ENCODE measurements at places on chromosomes 13 and 19.

DNA sequence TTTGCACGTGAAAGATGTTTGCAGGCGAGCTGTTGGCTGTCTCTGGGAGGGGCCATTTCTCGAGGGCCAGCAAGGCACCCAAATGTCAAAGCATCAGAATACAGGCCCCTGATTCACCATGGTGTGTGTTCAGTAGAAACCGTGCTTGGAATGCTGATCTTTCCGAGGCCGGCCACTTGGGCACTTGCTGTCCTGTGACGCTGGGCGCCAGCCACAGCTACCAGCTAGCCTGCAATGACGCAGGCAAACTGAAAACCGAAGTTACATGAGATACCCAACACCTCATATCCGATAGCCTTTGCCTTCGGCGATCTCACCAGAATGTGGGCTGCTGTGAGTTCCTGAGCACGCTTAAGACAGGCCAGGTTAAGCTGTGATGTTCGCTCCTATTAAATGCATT, 12.0 kb downstream of the THOP1 start:
- no peak for DNase-seq

DNA sequence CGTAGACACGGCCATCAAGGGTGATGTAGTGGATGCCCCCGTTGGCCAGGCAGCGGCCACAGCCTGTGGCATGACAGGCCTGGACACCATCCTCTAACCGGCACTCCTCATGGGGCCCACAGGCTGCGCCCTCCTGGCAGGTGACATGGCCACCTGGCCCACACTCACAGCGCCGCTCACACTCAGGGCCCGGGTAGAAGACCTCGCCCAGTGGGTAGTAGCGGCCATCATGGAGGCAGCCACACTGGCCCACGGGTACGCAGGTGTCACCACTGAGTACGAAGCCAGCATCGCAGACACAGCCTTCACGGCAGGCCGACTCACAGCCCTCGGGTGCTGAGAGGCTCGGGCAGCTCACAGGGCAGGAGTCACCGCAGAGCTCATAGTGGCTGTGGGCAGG, 27.2 kb upstream of the FBL start:
- no peak for DNase-seq

GRCh38 chr19:33168528-33168927, 25.6 kb upstream of the LRP3 start:
- DNase-seq: no peak

GRCh38 chr19:38425810-38426466, at the start of gene RASGRP4:
Gene RASGRP4, minus strand, starts transcription at chr19:38426219. Its CDS starts 128 bp downstream, at chr19:38426091.
- DNase-seq: no peak

DNA sequence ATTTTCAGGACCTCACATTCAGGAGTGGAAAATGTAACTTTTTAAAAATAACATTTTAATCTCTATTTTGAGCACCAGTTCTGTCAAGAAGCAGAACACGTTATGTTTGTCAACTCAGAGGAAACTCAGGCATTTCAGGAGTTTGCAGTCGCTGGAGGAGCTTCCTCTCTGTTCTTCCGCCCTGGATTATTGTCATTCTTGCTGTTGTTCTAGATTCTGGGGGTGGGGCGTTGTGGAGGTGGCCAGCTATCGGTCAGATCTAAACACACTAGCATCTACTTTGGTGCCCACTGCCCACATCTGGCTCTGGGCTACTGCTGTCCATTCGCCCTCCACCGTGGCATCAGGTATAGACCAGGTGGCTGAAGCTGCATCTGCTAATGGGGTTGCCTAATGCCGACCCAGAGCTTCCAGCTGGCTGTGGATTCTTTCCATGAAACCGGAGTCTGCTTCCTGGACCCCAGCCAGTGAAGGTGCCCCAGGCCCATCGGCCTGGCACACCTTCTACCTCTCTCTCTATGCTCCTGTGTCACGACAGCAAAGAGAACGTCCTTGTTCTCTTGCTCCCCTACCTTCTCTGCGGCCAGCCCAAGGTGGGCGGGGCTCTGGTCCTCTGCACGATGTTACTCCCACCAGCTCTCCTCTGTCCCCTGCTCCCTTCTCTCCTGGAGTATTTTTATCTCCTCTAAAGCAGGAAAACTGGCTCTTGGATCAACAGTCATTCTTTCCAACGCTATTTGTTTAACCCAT, 36.7 kb upstream of the DGKH start:
- no peak for DNase-seq

DNA sequence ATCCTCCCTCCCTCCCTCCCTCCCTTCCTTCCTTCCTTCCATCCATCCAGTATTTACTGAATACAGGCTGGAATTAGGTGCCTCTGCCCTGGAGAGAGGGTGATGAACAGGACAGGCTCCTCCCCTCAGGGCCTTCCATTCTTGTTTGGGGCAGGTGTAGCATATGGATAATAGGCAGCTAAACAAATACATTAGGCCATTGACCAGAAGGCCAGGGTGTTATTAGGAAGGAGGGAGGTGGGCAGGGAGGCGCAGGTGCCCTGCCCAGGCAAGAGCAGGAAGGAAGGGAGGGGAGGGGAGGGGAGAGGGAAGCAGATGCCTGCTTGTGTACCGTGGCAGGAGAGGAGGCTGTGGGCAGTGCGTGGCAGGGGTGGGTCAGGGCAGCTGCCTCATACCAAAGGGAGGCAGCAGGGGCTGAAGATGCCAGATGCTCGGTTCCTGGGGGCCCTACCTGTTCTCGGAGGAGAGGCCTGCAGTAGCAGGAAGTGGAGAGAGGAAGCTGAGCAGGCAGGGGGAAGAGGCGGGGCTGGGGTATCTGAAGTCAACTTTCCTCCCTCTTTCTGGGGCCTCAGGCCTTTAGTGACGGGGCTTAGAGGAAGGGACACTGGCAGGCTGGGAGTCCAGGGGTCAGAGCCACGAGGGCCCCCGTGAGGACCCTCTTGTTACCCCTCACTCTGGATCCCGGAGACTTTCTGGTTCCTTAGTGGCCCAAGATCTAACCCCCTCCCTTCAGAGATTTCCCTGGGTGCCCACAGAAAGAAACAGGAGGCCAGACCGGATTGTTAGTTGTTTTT, at the start of gene RINL:
TSS of gene RINL (minus strand) at position 495 of the 794 bp plus-strand sequence. CDS start 1,533 bp downstream, outside the sequence.
- DNase-seq: peak; percentile 21

DNA sequence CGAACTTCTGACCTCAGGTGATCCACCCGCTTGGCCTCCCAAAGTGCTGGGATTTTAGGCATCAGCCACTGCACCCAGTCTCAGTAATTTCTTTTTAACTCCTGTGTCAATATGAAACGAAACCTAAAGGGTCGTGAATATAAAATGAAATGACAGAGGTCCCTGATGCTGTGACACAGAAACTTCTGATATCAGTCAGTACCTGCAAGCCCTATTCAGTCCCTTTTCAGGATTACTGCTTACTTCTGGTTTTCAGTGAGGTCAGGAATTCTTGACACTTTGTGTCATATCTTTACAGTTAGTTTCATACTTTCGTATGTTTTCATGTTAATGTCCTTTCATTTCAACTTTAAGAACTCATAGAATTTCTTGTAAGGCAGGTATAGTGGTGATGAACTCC, 58.7 kb downstream of the RNF17 start:
- DNase-seq: no peak

- DNase-seq: no peak
Observed at GRCh38 chr19:49125025-49125731, 5.8 kb downstream of the PPFIA3 start.

DNA sequence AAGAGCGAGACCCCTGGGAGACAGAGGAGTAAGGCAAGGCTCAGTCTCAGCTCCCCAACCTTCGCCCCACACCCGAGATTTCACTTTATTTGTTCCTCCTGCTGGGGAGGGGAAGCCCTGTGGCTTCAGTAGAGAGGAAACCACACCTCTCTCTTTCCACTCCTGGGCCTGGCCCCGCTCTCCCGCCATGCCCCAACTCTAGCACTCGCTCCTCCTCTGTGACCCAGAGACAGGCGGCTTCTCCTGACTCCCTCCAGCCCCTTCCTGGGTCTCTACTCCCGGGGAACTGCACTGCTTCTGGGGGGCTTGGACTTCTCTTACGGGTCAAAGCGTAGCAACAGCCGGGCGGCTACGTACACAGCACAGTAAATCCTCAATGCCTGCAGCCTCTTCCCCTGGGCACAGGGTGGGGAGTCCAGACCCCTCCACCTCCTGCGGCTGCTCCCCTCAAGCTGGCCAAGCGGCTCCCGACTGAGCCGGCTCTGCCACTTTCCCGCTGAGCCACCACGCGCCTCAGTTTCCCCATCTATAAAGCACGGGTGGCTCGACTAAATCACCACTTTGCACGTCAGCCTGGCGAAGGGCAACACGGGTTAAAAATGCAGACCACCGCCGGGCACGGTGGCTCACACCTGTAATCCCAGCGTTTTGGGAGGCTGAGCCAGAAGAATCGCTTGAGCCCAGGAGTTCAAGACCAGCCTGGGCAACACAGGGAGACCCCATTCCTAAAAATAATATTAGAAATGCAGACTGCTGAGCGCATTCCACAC, 1.4 kb downstream of the RNF126 start:
- DNase-seq: no peak

GRCh38 chr13:49560270-49561061, 24.9 kb downstream of the RCBTB1 start:
- DNase-seq: peak; percentile 84

DNA sequence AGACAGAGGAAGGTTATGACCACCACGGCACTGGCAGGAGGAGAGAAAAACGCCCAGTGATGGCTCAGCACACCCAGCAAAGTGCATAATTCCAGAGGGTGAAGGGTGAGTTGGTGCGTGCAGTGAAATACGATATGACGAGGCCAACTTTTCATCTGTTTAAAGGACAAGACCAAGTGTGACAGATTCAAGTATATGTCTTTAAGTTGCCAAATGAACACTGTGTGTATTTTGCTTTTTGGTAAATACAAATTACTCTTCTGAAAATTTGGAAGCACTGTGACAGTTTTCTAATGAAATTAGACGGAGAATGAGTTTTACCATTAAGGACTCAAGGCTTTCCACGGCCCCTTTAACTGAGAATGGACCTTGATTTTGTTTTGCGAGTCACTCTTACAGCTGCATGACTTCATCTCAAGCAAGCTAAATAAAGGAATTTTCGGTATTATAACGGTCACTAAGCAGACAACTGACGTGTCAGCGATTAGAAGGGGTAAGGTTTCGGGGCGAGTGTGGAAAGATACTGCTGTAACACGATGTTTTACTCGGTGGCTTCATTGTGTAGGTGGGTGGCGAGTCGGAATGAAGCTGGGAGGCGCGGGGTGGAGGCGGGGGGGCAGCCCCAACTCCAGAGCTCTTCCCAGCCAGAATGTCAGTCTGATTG, 22.8 kb downstream of the COL4A2 start:
- no peak for DNase-seq

All from bronchial epithelial cell (primary cell).